ENCODE measurements at places on chromosomes 3 and 15. TPM values are rescaled to one million over a fixed set of nuclear protein-coding genes. Genes with fewer than 3 reads are reported as not detected.

DNA sequence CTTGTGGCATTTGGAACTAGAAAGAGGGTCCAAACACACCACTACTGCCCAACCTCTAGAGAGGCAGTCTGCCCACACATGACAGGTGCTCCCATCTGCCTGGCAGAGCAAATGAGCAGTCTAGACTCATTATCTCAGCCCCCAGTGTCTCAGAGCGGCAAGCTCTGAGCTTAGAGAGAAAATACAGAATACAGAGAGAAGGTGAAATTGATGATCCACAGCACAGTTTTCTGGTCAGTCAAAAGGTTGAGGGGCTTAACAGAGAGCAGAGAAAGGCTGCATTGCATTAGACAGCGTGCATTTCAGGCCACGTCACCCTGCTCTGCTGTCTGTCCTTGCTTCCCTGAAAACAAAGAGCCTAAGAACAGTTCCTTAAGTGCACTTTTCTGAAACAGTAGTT is 135.1 kb downstream of the KCNMB2 start:
- no peak for DNase-seq

DNA sequence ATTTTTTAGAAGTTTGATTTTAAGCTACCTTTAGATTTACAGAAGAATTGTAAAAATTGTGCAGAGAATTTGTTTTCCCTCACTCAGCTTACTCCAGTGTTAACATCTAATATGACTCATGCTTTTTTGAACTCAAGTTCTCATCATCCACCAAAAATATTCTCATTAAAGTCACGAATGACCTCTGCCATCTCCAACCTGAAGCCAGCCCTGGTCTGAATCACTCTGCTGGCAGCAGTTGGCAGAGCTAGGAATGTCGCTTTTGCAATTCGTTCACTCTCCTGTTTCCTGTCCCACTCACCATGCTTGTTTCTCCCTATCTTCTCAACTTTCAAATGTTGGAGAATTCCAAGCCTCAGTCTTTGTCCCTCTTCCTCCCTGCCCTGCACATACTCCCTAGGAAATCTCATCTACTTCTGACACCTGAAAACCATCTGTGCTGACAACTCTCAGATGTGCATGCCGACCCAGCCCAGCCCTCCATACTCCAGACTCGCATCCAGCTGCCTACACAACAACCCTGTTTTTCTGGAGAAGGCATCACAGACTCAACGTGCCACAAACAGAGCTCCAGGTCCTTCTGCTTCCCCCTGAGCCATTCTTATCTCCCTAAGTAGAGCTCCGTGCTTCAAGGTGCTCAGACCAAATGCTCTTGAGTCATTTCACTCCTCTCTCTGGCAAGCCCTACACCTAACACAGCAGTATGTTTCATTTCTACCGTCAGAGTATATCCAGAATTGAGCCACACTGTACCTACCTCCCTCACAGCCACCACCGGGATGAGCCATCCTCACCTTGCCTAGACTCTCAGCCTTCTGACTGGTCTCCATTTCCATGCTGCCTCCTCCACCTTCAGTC is 24.9 kb downstream of the PRR23E start:
- peak; percentile 5 for DNase-seq

ACTC1 gene
- total RNA-seq, result 2.0 TPM

SAXO2 gene
- total RNA-seq, result 1.1 TPM

DNA sequence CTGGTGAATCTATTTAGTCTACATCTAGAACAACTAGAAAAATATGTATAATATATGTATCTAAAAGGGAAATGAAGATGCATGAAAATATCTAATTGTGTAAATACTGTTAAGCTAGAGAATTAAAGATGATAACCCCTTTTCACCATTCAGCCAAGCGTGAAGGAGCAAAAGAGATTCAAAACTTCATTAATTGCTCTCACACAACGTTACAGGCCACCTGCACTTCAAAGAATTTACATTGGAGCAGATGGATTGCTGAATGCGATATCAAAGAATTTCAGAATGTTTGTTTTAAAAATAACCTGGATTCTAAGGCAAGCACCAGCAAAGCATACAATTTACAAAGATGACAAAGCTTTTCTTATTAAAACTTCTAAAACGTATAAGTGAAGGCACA is 243.2 kb downstream of the ROBO2 start:
- no peak for DNase-seq

PROK2 gene
- total RNA-seq, result 2.7 TPM

Data from H7 (cell line).